ENCODE measurements at places on chromosomes 1 and 21.

GRCh38 chr1:110056776-110057175, 13.7 kb downstream of the ALX3 start:
- DNase-seq: no peak

GRCh38 chr1:25889470-25889869, 14.0 kb upstream of the PAQR7 start:
- no peak for DNase-seq

GRCh38 chr1:246029616-246030015, 477.5 kb downstream of the SMYD3 start:
- DNase-seq: peak; percentile 39

- DNase-seq: no peak
These were observed 4.9 kb downstream of the RCC2 start for GRCh38 chr1:17434601-17435000.

DNA sequence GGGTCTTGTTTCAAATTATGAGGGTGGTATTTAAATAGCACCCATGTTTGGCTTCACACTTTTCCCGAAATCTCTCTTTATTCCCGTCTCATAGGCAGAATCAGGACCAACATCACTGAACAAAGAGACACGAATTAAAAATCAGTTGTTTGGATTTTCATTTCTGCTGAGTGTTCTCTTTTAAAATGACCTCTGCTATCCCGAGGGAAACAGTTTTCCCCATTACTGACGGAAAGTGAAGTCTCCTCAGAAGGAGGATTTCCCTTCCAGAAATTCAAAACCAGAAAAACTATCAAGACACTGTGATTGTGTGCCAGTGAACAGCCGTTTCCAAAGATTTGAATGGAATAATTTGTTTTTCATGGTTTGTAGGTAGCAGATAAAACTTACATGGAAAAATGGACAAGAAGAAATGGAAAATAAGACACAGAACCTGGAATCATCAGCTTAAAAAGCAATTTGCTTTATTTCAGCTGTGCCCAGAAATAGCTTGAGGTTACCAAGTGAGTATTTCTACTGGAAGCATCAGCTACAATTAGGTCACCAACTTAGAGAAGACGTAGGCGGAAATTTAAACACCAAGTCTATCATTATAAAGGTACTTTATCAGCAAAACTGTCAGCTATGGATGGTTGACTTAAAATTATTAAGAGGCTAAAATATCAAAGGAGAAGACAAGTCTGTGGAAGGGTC, 68.5 kb downstream of the RUNX1 start:
- DNase-seq: no peak

DNA sequence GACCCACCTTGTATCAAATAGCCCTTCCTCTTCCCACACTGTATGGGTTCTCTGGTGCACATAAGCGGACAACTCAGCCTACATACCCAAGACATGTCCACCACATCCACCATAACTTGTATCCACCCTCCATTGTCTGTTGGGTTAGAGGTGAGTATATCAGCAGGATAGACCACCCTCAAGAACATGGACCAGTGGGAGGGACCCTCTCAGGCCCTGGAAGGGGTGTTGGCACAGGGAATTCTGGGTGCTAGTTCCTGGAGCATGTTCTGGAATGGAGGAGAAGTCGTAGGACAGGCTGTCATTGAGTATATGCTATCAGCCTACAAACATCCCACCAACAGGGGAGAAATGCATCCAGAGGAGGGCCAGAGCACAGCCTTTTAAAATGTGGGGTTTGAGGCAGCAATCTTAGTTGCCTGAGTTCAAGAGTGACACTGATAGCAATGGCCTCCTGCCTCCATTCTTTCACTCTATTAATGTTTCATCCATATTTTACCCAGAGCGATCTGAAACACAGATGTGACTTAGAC, 7.5 kb downstream of the CD55 start:
- DNase-seq: no peak

- no peak for DNase-seq
These were observed 48.0 kb downstream of the PRKAB2 start for GRCh38 chr1:147124266-147124665.

- no peak for DNase-seq
These were observed 14.0 kb upstream of the PKP1 start for GRCh38 chr1:201269281-201269680.

DNA sequence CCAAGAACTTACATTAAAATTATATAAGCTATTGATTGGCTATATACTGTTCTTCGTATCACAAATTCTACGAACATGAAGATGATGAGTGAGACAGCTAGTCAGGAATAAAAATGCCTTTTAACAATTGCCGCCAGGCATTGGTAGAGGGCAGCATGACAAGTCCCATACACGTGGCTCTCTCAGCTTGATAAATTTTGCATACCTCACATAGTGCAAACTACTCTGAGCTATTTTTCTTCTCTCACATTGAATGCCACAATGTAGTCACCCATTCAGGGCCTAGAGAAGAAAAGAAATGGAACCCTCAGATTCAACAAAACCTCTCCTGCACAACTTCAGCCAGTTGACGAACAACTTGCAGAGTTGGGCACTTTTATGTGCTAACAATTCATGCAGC, 27.0 kb upstream of the FMO2 start:
- no peak for DNase-seq
